Bronchus fibroblast of lung (primary cell): ENCODE measurements at places on chromosomes 7 and 10. TPM values are rescaled to one million over a fixed set of nuclear protein-coding genes. Genes with fewer than 3 reads are reported as not detected.

OR2A12 gene
- total RNA-seq, result not detected in 2 replicates

RNF32 gene
- total RNA-seq, result 0.45 and 2.0 TPM in 2 replicates

OPN1SW gene
- total RNA-seq, result not detected in 2 replicates

CREB5 gene
- total RNA-seq, result 5.4 and 5.9 TPM in 2 replicates

LSM5 gene
- total RNA-seq, result 21.3 and 28.6 TPM in 2 replicates

BAZ1B gene
- 32.7 and 35.5 TPM in 2 replicates for total RNA-seq

TSPAN13 gene
- total RNA-seq, result 7.2 and 7.3 TPM in 2 replicates

LMOD2 gene
- total RNA-seq, result not detected in 2 replicates

LEP gene
- total RNA-seq, result not detected in 2 replicates

SLC26A3 gene
- total RNA-seq, result not detected in 2 replicates

IGFBP3 gene
- 1.6 and 2.4 TPM in 2 replicates for total RNA-seq

PAX4 gene
- not detected in 2 replicates for total RNA-seq

ENTPD1 gene
- total RNA-seq, result not detected in 2 replicates

FAM25C gene
- total RNA-seq, result not detected in 2 replicates

GOLGA7B gene
- under 0.01 TPM in 1 of 2 replicates, not detected in the other for total RNA-seq

HPSE2 gene
- under 0.01 TPM in 1 of 2 replicates, not detected in the other for total RNA-seq

CAMK1D gene
- 0.15 and 0.67 TPM in 2 replicates for total RNA-seq

NAT16 gene
- total RNA-seq, result under 0.01 and 0.15 TPM in 2 replicates

MRPS24 gene
- total RNA-seq, result 243 and 270 TPM in 2 replicates

ADARB2 gene
- total RNA-seq, result not detected in 2 replicates

GIMAP2 gene
- 0.15 and 0.34 TPM in 2 replicates for total RNA-seq

SAMD9L gene
- 1.5 and 2.7 TPM in 2 replicates for total RNA-seq

MACC1 gene
- under 0.01 TPM in 2 replicates for total RNA-seq

FOXI2 gene
- not detected in 2 replicates for total RNA-seq

CYP17A1 gene
- total RNA-seq, result 0.17 TPM in 1 of 2 replicates, not detected in the other

POT1 gene
- 9.7 and 15.3 TPM in 2 replicates for total RNA-seq

BBIP1 gene
- 23.6 and 27.9 TPM in 2 replicates for total RNA-seq

PDE6C gene
- total RNA-seq, result not detected in 2 replicates

TMEM168 gene
- 10.4 and 12.8 TPM in 2 replicates for total RNA-seq

COL1A2 gene
- total RNA-seq, result 1,292 and 1,325 TPM in 2 replicates

MYOF gene
- 138 and 147 TPM in 2 replicates for total RNA-seq

NCF1 gene
- not detected in 2 replicates for total RNA-seq

LIPN gene
- total RNA-seq, result not detected in 2 replicates

CRYGN gene
- total RNA-seq, result not detected in 2 replicates

TSPAN15 gene
- total RNA-seq, result under 0.01 and 0.30 TPM in 2 replicates
